ENCODE measurements at places on chromosomes 12 and 14.

DNA sequence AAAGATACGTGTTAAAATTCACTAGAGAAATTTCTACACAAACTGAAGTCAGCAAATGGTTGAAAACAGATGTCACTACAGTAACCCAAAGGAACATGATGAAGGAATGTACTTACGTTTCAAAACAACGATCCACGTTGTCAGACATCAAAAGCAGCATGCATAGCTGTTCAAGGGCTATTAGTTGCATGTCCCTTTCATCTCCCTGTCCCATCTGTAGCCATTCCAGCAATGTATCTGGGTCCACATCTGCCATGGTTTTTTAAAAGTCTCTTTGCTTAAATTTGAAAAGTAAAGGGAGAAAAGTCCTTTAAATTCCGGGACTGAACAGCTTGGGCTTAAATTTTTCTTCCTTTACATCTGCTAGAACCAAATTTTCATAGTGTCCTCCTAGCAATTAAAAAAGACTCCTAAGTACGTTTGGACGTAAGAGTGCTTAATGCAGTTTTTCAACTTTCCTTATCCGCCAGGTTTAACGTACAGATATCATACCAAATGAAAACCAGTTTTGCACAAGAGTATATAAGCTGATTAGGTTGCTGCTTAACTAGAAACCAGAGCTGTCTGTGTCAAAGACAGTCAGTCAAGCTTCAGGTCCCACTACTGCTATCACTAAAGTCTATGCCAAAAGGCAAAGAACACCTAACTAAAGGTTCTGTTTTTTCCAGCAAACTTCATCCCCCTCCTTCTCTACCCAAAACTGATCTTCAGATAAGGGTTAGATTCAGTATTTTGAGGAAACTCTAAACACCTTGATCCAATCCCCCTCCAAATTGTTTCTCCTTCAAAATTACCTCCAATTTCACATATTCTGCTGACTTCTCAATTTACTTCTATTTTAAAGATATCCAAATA is 1.7 kb downstream of the HECTD1 start:
- no peak for DNase-seq

DNA sequence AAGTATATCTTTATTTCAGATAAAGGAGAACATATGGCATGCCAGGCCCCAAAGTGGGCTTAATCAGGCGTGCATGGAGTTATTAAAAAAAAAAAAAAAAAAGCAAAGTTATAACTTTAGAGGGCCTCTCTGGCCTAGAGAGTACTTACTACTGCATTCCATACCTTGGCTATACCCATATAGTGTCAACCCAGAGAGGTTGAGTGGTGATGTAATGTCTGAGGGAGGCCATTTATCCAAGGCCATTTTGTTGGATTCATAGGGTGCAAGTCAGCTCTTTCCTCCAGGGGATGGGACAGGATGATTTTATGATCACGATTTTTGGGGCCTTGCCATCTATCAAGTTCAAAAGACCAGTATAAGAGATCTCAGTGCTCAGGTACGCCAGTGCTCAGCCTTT is 66.4 kb downstream of the DCAF5 start:
- DNase-seq: no peak

DNA sequence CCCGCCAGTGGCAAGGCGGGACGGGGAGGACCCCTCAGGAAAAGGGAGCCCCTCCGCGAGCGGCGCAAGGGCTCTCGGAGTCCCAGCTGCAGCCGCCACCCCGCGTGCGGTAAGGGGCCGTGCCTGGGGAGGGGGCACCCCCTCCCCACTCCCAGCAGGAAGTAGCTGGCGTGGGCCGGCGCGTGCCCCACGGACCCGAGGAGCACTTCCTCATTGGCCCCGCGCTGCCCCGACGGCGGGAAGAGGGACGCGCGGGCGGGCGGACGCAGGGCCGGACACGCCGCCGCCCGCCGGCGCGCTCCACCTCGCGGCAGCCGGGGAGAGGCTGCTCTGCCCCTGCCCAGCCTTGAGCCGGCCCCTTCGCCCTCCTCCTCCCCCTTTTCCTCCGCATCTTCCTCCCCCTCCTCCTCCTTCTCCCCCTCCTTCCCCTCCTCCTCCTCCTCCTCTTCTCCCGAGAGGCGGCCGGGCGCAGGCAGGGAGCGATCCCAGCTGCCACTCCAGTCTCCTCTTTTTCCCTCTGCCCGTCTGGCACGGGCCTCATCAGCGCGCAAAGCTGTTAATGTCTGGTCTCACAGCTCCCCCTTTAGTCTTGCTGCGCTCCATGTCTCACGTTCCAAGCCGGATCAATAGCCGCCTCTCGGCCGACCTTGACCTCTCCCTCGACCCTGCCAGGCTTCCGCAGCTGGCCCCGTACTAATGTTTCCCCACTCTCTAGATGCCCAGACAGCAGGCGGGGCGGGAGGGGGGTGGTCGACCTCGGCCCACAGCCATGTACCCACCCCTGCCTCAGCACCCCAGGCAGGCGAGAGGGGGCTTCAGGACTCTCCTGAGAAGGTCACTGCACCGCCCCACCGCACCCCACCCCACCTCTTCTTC is 2.6 kb upstream of the BCL11B start:
- DNase-seq: no peak

- DNase-seq: no peak
Measured at GRCh38 chr14:74495356-74495755, 1.8 kb downstream of the ISCA2 start.

GRCh38 chr14:61860294-61860918 is 98.2 kb downstream of the SNAPC1 start:
- no peak for DNase-seq

GRCh38 chr14:76781648-76782051 is 20.4 kb downstream of the VASH1 start:
- no peak for DNase-seq

DNA sequence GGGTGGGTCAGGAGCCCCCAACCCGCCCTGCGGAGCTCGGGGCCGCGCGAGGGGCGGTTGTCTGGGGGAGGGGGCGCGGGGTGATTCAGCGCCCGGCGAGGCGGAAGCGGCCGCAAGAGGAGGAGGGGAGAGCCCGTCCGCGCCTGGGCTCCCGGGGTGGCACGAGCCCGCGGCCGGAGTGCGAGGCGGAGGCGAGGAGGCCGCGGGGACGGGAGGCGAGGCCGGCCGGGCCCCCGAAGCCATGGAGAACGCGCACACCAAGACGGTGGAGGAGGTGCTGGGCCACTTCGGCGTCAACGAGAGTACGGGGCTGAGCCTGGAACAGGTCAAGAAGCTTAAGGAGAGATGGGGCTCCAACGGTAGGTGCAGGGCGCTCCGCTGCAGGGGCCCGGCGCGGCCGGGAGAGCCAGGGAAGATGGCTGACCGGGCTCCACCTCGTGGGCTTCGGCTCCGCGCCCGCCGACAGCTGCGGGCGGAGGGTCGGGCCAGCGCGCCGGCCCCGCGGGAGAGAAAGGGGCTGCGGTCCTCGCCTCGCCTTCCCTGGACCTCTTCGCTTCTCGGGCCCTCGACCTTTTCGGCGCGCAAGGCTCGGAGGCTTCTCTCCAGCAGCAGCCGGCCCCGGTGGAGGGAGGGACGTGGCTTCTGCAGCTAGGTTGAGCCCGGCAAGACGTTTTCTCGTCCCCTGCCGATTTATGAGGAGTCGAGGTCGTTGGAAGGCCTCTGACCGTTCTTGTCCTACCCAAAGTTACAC is 677 bp downstream of the ATP2A2 start:
- no peak for DNase-seq

DNA sequence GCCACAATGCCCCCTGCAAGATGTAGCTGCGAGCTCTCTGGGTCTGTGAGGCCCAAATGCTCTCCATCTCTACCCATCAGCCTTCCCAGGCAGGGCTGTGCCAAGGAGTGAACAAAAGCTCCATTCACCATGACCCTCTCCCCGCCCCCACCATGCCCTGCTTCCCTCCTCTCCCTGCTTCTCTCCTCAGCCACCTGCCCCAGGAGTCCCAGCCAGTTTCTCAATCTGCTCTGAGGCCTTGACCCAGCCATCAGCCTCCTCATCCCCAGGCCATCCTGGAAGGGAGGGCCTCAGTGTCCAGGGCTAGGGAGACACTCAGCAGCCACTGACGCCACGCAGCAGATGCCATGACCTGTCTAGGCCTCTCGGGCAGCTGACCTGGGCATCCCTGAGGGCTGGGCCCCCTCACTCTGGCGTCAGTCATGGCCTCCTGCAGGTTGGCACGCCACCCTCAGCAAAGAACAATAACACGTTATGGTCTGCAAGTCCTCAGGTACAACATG is 8.5 kb upstream of the KRT5 start:
- DNase-seq: no peak

GRCh38 chr12:22180705-22181104 is 134.7 kb downstream of the CMAS start:
- DNase-seq: no peak

Data from NCI-H2081 treated with DMSO at 0.1 percent for 48 hours (cell line).